ENCODE measurements at places on chromosomes 11 and 22.

DNA sequence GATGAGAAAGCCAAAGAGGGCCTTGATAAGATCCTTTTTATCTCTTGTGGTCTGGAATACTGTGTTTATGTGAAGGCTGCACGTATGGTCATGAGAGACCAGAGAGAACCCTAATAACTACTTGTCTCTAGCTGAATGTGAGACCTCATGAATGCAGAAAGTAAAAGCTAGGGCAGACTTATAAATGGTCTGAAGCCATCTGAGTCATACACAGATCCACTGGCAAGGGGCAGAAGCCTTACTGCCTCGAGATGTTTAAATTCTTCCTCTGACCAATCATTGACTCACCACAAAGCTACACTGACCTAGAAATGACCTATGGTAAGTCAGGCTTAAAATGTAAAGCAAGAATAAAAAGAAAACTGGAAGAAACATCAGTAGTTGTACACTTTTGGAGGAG is 22.7 kb upstream of the OR4B1 start:
- no peak for DNase-seq

GRCh38 chr11:45756384-45757010 is 48.5 kb upstream of the SLC35C1 start:
- DNase-seq: no peak

DNA sequence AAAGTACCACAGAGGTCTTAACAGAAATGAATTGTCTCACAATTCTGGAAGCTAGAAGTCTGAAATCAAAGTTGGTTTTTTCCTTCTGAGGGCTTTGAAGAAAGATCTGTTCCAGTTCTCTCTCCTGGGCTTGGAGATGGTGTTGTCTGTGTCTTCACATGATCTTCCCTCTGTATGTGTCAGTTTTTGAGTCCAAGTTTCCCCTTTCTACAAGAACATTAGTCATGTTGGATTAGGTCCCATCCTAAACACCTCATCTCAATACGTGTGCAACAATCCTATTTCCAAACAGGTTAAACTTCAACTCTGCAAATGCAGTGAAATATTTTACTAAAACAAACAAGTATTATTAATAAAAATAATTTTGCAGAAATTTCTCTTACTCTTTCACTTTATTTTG is 3.1 kb upstream of the PTS start:
- no peak for DNase-seq

DNA sequence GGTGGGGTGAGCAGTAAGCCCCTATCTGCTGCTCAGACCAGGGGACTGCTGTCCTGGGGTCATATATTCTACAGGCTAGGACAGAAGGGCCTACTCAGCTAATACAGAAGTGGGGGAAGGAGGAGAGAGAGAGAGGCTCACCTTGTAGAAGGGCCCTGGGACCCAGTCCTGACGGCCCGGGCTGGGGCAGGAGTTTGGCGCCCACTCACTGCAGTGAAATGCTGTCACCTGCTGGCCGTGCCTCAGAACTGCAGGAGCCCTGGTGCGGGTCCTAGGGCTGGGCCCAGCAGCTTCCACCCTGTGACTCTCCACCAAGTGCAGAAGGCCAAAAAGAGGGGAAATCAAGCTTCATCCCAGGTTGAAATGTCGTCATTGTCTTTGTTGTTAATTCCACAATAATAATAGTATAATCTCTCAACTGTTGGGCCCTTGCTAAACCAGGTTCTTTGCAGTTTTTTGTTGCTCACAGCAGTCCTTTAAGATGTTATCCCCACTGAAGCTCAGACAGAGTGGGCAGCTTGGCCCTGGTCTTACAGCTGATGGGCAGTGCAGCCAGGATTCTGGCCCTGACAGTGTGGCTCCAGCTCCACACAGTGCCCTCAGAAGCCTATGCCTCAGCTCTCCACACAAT is 29.6 kb downstream of the TRIM29 start:
- DNase-seq: peak; percentile 2

GRCh38 chr11:12075822-12076821 is 34.3 kb upstream of the MICAL2 start:
- no peak for DNase-seq

GRCh38 chr11:33753304-33753967 is 17.2 kb upstream of the CD59 start:
- no peak for DNase-seq

DNA sequence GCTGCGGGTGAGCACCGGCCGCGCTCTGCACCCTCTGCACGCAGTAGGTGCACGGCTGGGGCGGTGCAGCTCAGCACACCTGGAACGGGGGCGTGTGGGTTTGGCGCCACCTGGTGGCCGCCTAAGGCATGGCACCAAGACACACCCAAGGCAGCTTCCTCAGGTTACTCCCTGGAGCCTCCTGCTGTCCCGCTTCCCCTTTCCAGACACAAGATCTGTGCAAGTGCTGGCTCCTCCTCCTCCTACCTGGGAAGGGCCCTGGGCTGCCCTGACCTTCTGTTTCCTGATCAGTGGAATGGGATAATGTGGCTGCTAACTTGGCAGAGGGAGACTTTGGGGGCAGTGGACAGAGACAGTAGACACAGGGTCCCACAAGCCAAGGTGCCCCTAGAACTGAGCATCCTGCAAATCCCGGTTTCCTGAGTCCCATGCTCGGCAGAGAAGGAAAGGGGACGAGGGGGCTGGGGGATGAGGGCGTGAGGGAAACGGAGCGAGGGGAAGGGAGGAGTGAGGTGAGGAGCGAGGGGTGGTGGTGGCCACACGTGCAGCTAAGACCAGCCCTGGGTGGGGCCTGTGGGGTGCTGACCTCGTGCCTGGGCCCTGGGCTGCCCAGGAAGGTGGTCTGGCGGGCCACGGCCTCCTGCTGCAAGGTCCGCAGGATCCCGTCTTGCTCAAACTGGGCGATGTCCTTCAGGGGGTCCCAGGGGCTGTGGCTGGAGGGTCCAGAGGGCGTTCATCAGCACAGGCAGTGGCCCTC is 34.8 kb upstream of the CARS1 start:
- peak; percentile 35 for DNase-seq
